ENCODE measurements at places on chromosomes 11 and 22.

GRCh38 chr22:25403811-25404471 lies 160.5 kb upstream of the GRK3 start:
- peak; percentile 12 for DNase-seq

GRCh38 chr11:15714641-15715399 lies 600.1 kb downstream of the INSC start:
- DNase-seq: no peak

DNA sequence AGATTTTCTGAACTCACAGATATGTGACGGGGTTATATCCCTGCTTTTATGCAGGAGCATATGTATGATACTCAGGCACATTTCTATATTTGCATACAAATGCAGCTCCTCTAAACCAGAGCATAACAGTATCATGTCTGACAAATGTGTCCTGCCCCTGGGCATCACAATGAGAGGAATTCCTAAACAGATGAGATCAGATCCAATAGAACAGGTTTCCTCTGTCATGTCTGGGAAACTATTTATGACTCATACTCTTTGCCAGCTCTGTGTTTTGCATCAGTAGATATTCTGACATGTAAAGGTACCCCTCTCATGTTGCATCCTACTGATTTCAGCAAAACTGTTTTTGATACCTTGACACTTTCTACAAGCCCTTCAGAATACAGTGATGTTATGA lies 29.4 kb downstream of the SYT9 start:
- DNase-seq: no peak

DNA sequence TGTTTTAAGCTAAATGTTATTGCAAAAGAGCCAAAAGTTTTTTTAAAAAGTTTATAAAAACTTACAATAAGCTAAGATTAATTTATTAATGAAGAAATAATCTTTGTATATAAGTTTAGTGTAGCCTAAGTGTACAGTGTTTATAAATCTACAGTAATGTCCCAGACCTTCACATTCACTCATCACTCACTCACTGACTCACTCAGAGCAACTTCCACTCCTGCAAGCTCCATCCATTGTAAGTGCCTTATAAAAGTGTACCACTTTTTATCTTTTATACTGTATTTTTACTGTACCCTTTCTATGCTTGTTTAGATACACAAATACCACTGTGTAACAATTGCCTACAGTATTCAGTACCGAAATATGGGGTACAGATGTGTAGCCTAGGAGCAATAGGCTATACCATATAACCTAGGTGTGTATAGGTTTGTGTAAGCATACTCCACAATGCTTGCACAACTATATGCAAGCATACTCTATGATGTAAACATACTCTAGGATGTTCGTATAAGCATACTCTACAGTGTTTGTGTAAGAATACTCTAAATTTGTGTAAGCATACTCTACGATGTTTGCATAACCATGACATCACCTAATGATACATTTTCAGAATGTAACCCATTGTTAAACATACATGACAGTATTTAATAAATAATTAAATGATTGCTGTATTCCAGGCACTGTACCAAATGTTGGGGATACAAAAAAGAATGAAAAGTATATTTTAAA lies 953.0 kb downstream of the KCNA4 start:
- DNase-seq: no peak

- DNase-seq: no peak
Observed at GRCh38 chr11:50246183-50246582, 213.5 kb downstream of the OR4C45 start.

- no peak for DNase-seq
Observed at GRCh38 chr11:19762266-19762665, 49.6 kb downstream of the NAV2 start.

- no peak for DNase-seq
Observed at GRCh38 chr11:20795005-20795404, 125.6 kb downstream of the NELL1 start.

DNA sequence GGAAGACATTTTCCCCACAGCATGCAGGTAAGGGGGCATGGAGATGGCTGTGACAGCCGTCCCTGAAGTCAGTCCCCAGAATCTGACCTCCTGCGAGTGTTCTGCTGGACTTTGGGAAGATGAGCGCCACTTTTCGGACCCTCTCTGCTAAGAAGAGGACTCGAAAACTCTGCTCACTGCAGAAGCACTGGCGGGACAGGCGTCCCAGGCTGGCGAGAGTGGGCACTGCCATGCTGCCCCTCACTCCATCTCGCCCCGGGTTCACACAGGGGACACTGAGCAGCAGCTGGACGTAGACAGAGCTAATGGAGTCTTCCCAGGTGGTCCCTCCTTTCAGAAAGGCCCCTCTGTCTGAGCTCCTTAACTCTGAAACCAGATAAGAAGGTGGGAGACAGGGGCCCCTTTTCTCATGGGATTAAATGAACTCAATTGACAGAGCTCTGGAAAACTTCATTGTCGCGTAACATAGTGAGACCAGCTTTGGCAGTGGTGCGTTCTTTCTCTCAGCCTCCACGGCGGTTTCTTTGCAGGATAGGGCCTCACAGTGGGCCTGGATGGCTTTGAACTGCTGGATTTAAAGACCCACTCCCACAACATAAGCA lies 4.8 kb downstream of the ADAMTS8 start:
- DNase-seq: no peak

DNA sequence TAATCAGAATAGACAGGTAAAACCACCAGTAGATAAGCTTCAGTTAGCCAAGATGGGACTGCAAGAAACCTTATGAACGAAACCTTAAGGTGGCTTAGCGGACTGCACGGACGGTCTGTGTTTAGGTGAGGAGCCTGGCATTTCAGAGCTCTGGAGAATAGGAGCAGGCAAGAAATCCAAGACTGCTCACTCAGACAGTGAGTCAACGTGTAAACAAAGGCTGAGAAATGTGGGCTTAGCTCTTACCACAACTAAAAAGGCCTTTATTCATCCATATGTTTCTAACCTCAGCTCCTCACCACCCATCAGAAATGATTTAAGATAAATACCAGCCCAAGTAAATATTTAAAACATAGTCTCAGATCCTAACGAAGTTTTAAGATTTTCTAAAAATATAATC lies 657.7 kb downstream of the OPCML start:
- no peak for DNase-seq

GRCh38 chr11:10762185-10762584 lies 11.1 kb downstream of the CTR9 start:
- DNase-seq: no peak

- no peak for DNase-seq
Observed at GRCh38 chr22:48594757-48595510, 1232.7 kb downstream of the BRD1 start.

DNA sequence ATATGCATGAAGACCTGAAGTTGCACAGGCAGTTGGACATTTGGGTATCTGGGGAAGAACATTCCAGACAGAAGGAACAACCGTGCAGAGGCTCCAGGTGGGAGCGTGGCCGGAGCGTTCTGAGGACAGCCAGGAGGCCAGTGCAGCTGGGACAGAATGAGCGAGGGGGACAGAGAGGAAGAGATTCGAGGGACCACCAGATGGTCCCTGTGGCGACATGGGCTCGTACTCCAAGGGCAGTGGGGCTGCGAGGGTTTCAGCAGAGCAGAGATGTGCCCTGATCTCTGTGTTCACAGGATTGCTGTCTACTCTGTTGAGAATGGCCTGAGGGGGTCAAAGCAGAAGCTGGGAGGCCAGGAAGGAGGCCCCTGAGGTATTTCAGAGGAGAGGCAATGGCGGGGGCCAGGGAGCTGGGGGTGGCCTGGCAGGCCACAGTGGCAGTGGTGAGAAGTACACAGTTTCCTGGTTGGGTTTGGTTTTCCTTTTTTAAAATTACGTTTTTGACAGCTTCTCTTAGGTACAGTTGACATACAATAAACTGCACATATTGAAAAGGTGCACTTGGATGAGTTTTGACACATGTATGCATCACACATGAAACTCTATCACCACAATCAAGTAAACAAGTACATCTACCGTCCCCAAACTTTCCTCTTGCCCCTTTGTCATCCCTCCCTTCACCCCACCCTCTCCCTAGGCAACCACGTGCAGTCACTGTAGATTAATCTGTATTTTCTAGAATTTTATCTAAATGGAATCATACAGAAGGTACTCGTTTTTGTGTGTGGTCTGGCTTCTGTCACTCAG lies 24.8 kb upstream of the SOX10 start:
- DNase-seq: no peak

DNA sequence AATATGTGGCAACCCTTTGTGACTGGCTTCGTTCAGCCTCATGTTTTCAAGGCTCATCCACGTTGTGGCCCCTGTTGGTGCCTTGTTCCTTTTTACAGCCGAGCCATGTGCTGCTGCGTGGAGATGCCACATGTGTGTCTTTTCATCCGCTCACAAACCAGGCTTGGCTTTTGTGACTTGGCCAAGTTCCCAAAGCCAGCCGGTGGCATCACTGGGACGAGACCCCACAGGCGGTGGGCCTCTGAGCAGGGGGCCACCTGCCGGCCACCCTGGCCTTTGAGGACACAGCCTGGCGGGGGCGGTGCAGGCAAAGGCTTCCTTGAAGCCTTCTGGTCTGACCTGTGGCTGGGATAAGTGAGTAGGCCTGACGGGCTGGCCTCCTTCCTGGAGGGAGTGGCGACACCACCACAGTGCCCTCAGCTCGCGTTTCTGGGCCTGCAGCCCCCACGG lies 10.5 kb downstream of the GRK2 start:
- DNase-seq: no peak

GRCh38 chr11:705646-706438 lies at the start of gene EPS8L2:
TSS of gene EPS8L2 (plus strand) at chr11:706231. CDS start at chr11:709408, 3,177 bp downstream.
- DNase-seq: peak; percentile 46

GRCh38 chr11:114774599-114775361 lies 96.5 kb downstream of the NXPE2 start:
- DNase-seq: no peak

DNA sequence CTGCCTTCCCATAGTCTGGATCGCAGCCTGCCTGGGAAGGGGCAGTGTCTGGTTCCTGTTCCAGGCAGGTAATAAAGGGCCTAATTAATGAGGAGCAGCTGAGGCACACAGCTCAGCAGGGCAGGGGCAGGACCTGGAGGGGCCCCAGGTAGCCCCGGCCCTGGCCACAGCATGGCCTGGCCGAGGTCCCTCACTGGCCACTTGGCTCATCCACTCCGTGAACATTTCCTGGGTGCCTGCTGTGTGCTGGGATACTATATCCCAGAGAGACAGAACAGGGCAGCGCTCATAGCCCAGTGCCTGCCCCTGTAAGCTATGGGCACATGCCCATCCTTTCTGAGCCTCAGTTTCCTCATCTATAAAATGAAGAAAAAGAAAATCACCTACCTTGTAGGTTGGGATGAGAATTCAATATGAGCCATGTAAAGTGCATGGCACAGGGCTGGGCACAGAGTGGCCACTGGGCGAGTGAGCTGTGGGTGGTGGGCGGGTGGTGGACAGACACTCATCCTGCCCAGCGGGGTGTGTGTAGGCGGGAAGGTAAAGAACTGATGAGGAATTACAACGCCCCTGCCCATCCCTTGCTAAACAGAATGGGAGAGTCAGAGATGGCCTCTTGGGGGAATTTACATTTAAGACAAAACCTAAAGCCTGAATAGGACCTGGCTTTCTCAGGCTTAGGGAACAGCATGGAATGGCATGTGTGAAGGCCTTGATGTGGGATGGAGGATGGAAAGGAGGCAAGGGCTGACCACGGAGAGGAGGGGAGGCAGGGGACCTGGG lies 9.2 kb downstream of the MYRF start:
- DNase-seq: no peak

DNA sequence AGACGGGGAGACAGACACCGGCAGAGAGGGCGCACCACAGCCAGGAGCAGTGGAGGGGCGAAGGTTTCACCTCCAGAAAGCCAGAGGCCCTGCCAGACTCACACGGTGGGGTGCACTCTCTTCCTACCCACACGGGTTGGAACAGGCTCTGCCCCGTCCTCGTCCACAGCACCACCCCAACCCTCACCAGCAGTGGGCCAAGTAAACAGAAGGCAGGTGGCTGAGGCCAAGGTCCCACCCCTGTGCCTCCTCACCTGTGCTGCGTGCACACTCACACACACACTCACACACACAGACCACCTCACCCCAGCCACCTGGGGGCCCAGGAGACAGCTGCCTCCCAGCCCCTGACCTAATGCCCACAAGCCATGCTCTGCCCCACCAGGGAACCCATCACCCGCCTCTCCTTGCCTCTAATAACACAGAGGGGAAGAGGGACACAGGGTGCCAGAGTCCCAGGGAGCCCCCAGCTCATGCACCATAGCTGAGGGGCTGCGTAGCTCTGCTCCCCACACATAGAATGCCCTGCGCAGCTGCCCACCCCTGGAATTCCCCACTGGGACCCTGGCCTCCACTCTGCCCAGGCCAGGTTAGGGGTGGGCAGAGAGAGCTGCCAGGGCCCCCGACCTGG lies 3.1 kb downstream of the CYB5R3 start:
- no peak for DNase-seq

GRCh38 chr22:27113211-27113635 lies 455.8 kb downstream of the MIAT start:
- peak; percentile 50 for DNase-seq

GRCh38 chr11:79441461-79441875 lies 638 bp upstream of the TENM4 start:
- DNase-seq: no peak

DNA sequence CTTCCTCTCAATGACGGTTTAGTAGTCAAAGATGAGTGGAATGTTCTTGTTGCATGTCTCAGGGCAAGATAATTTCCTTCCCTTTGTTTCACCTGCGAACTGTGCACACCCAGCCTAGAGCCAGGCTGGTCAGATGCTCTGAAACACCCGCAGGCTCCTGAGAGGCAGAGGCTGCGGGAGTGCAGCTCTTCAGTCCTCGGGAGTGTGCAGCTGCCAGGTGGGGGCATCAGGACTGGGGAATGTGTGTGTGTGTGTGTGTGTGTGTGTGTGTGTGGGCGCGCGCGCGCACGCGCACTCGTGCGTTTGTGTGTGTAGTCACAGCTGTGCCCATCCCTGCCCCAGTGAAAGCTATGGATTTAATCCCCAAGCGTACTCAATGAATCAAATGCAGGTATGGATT lies 136.2 kb upstream of the NTM start:
- DNase-seq: no peak

- DNase-seq: no peak
Observed at GRCh38 chr11:130449996-130450769, 1.7 kb downstream of the ADAMTS15 start.

DNA sequence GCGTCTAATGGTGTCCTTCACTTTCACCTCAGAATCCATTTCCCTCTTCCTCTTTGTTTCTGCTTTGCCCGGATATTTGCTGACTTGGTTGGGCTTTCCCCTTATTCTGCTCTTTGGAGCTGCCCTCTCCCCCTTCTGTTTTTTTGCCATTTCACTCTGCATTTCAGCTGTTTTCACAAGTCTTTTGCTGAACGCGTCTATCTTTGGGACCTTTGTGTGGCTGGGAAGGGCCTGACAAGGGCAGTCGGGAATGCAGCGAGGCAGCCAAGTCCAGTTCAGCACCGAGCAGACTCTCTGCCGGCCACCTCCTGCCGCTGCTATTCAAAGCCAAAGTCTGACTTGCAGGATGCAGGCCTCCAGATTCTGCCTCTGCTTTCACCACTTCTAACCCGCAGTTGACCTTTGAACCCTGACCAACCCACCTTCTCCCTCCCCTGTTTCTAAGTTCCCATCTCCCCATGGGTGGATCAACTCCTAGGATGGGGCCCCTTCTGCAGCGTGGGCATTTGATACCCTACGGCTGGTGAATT lies 38.2 kb downstream of the FEZ1 start:
- DNase-seq: no peak

- peak; percentile 45 for DNase-seq
Observed at GRCh38 chr11:102780491-102780918, at the start of gene MMP10. TSS of gene MMP10 (minus strand) at chr11:102780628. CDS start at chr11:102780591, 37 bp downstream.

Measured in LoVo (cell line).